NK-92 treated with Interleukin-12 subunit alpha and Interleukin-12 subunit beta, amount 100 ng/mL, for 24 hours (cell line): ENCODE measurements at places on chromosomes 12 and 14.

DNA sequence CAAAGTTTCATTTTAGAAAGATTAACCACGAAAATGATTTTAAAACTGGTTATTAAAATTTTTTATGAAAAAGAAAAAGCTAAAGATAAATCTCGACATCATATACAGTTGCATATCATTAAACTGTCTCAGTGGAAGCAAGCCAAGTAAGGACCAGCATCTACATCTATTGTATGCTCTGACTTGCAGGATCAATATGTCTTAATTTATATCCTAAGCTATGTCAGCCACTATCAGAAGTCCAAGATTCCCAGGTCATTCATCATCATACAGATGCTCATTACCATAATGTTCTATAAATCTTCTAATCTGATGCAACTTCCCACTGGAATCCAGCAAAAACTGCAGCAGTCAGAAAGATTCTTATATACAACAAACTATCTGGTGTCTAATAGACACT lies 43.5 kb downstream of the CMAS start:
- no peak for DNase-seq

DNA sequence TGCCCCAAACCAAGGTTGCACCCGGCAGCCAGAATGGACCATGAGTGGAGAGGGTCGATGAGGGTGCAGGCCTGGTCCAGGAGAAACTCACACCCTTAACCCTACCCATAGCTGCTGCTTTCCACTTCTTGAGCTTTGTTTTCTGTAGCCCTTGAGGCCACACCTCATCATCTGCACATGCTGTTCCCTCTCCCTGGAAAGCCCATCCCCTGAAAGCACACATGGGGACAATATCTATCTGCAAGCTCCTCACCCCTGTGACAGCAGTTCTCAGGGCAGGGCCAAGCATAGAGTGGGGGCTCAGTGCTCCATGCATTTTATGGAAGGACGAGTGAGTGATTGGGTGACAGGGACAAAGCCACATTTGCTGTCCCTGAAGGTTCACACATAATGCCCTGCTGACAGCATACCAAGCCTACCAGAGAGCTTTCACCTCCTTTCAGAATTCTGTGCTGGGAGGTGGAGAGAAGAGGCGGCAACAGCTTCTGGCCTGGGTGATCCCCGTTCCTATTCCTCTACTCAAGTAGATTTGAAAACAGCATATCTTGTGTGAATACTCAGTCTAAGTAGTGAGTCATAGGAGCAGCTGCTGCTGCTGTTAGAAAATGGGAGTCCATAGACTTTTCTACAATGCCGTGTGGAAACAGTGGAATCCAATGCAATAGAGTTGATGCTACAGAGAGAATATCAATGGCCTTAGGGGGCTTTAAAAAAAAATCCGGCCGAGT lies 44.6 kb downstream of the SRGAP1 start:
- DNase-seq = no peak

GRCh38 chr12:105259226-105259625 lies 23.3 kb upstream of the APPL2 start:
- DNase-seq = no peak

DNA sequence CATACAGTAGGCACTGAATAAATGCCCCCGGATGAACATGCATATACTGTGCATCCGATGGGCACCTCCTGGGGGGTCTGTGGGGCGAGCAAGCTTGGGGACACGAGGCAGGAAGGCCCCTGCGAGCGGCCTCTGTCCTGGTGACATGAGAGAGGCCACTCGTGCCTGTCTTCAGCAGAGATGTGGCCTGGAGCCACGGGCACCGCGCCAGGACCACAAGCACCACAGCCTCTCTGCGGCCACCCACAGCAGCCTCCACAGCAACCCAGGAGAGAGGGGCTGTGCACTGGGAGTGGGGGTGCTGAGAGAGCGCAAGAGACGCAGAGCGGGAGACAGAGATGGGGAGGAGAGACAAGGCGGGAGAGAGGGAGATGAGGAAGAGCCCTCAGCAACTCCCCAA lies 118.5 kb downstream of the RFLNA start:
- DNase-seq = no peak

GRCh38 chr14:24067133-24068082 lies 4.0 kb upstream of the CPNE6 start:
- DNase-seq = no peak

DNA sequence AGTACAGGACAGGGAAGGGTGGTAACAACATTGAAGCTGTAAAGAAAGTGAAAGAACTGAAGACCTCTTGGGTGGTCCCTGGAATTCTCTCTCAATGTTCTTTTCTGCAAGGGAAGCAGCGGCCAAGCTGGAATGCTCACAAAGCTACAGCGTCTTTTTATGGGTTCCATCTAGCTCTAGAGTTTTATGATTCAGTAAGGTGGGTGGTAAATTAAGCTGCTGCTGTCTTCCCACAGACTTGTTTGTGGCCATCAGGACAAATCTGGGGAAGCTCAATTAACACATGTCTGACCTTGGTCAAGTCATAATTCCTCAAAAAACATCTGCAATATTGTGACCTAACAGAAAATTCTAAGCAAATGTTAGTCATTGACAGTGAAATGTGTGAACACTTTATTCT lies 139.1 kb downstream of the MED13L start:
- DNase-seq = no peak

GRCh38 chr14:67680941-67681340 lies 6.5 kb upstream of the VTI1B start:
- no peak for DNase-seq

GRCh38 chr12:96889273-96889933 lies 17.7 kb upstream of the NEDD1 start:
- no peak for DNase-seq

DNA sequence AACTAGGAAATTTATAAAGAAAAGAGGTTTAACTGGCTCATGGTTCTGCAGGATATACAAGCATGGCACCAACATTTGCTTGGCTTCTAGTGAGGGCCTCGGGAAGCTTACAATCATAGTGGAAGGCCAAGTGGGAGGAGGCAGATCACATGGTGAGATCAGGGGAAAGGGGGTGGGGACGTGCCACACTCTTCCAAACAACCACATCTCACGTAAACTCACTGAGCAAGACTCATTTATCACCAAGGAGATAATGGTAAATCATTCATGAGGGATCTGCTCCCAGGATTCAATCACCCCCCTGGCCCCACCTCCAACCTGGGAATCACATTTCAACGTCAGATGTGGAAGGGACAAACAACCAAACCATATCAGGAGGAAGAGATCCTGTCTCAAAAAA lies 35.8 kb downstream of the NUMB start:
- DNase-seq = no peak

- no peak for DNase-seq
Observed at GRCh38 chr14:32345311-32345791, 16.3 kb downstream of the AKAP6 start.

GRCh38 chr12:67430708-67431335 lies 161.7 kb downstream of the CAND1 start:
- DNase-seq = no peak

DNA sequence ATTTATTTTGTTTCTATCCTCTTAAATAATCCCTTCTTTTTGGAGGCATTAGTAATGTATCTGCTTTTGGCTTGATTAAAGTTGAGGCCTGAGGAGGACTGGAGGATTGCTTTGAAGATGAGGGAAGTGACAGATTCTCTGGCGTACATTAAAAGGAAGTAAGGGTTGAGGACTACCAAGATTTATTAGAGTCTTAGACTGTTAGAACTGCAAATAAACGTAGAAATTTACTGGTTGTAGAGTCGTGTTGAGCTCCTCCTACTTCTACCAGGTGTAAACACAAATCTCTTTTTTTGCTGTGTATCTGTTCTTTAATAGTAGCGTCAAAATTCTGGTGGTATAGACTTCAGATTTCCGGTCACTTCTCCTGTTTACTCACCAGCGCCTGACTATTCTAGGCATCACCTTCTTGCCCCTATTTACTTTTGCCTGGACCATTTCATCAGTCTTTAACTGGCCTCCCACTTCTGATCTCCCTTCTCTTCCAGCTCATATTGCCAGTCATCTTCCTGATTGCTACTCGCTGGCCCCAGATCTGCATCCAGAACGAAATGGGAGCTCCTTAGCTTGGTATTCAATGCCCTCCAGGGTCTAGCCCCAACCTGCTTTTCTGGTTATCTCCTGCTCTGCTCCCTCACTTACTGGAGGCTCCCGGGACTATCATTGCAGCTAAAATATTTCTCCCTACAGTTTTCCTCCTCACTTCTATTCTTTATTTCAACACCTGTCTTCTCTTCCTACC lies 8.4 kb upstream of the EID3 start:
- DNase-seq = no peak

DNA sequence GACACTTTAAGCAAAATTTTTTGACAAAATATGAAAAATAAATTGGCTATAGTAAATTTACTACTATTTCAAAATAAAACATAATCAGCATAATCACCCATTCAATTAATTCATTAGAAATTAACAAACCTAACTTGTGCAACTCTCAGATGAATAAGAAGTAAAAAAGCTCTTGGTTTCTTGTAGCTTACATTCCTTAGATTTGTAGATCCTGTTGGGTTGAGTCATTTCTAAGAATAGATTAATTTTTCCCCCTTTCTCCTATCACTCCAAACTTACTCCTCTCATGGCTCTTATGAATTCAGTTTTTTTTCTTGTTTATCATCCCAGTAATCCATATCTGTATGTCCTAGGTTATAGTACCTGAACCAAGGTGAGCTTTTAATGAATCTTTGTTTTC lies 230.9 kb upstream of the LRIG3 start:
- DNase-seq = no peak

DNA sequence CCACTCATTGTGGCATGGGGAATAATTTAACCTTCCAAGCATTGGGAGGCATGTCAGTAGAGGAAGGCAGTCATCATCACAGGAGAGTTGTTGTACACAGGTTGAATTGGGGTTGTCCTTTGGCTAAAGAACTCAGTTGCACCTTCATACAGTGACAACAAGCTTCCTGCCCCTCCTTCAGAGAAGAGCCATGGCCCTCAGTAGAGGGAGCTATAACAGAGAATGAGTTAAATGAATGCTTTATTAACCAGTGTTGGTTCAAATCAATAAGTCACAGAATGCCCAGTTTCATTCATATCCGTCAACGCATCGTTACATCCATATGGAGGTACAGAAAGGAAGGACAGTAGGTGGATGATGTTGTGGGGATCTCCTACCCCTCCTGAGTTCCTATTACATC lies 4.8 kb downstream of the IFNG-AS1 start:
- DNase-seq = no peak

DNA sequence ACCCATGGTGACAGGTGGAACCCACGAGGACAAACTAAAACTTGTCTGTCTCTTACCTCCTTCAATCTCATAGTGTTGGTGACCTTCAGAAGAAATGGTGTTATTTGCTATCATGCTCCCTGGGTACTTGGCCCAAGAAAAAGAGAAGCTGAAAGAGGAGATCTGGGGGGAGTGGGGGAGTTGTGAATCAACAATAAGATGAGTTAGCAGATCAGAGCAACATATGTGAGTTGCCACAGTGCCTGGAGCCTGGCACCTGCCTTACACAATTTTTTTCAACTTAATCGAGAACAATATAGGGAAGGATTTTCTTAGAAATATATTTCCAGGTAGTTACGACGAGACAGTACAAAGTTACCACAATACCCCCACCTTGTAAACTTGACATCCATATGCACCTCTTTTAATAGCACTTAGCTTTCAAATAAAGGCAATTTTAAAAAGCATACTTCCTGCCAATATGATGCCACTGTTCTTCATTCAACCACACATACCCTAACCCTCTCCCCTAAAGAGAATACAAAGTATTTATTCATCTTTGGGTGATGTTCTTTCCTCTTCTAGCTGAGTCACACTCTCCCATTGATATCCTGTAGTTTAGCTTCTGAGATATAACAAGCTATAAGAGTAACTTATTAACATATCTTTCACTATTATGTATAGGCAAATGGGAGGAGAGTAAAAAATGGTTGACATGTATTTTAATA lies 424.1 kb upstream of the OR4E1 start:
- DNase-seq = no peak

GRCh38 chr14:64906022-64906421 lies 8.2 kb upstream of the CHURC1 start:
- no peak for DNase-seq

GRCh38 chr12:113257564-113257963 lies 36.3 kb downstream of the TPCN1 start:
- DNase-seq = no peak

DNA sequence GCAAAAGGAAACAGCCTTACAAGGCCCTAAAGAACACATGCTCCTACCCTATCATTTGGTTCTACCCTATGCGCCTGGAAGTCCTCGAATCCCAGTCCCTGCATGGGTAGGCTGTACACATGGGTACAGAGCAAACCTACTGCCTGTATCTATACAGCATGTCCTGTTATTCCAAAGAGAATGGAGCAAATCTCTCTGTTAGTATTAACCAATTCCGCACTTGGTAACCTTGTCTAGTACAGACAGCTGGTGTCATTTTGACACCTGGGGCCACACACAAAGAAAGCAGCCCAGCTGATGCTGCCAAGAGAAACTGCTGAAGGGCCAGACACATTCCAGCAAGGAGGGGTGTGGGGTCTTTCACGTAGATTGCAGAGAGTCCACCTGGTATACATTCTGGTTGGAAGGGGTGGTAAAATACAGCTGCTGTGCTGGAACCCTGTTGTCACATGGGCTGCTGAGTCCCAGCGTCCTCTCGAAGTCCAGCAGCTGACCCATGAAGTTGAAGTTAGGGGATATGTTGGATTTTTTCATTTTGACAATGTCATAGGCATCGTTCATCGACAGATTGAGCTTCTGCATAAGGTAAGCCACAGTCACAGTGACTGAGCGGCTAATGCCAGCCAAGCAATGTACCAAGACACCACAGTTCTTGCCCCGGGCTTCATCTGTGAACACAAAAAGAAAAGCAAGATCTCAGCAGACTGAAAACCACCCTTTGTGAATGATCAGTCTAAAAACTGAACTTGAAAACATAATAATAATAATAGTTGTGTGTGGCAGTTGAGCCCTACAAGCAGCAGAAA lies 3.2 kb downstream of the DUSP6 start:
- no peak for DNase-seq

- no peak for DNase-seq
Observed at GRCh38 chr12:121713793-121714192, 1.2 kb downstream of the TMEM120B start.

- no peak for DNase-seq
Observed at GRCh38 chr12:67241482-67241881, 27.7 kb upstream of the CAND1 start.
